ENCODE measurements at places on chromosomes 11 and 22.

DNA sequence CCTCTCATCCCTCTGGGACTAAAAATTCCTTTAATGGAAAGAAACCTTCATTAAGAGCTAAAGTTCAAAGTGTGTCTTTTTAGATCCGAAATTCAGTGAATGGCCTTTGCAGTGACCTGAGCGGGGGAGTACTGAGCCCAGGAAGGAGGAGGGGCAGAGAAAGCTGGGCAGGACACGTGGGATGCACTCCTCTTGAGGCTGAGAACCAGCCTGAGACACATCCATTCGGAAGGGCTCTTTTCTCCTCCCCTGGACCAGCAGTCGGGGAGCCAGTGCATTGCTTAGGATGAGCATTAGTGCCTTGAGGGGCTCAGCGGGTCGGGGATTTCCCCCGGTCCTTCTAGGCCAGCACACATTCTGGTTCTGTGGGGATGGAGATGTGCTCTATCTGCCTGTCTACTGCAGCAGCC is 258.9 kb upstream of the B3GAT1 start:
- DNase-seq, result no peak

DNA sequence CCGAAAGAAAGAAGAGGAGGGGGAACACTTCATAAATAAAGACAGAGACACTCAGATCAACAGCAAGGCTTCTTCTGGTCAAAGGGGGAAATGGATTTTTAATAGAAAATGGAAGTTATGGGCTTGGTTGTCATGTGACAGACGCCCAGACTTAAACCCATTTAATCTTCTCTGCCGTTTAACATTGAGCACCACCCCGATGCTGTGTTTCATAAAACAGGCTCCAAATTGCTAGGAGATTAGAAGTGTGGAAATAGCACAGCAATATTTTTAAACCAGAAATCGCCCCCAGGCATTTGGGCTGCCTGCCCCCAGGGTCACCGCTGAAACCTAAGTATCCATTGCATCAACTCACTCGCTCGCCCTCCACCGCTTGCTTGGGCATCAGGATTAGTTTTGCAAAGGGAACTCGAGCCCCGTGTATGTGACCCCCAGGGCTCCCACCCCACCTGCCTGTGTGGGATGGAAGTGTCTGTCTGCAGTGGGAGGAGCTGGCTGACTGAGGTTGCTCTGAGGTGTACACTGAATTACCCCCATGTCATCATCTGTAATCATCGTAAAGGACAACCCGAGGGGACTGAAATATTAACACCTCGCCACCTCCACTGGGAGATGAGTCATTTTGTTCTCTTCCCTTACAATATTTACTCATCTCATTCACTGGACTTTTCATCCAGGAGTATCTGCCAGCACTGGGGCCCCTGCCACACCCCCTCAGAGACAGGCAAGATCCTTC is 10.7 kb downstream of the DSCAML1 start:
- no peak for DNase-seq

DNA sequence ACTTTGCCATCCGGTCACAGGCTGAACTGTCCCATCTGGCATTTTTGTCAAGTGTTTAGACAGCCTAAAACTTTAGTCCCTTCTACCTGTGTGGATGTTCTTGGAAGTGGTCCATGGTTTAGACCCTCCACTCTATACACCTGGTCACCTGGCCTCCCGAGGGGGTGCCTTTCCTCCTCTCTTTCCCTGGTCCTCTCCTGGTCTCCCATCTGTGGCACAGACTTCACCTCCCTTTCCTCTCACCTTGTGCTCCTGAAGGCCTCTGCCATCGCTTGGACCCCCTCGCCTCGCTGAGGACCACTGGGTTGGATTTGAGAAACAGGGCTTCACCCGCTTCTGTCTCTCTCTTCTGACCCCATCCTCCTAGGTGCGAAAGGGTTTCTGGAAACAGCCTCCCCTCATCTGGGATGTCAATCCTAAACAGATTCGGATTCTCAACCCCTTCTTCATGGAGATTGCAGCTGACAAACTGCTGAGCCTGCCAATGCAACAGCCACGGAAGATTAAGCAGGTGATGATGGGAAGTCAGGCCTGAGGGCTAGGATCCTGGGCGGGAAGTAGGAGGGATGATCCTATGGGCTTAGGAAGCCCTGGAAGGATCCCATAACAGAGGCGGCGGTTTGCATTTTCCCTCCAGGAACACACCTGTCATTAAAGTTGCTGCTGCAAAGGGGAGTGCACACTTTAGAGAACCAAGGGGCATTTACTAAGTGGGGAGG is 53.6 kb downstream of the ST3GAL4 start:
- no peak for DNase-seq

GRCh38 chr11:98710986-98711385 is 309.8 kb upstream of the CNTN5 start:
- DNase-seq, result no peak

GRCh38 chr11:6321961-6322362 is 1.7 kb upstream of the CAVIN3 start:
- DNase-seq, result no peak

DNA sequence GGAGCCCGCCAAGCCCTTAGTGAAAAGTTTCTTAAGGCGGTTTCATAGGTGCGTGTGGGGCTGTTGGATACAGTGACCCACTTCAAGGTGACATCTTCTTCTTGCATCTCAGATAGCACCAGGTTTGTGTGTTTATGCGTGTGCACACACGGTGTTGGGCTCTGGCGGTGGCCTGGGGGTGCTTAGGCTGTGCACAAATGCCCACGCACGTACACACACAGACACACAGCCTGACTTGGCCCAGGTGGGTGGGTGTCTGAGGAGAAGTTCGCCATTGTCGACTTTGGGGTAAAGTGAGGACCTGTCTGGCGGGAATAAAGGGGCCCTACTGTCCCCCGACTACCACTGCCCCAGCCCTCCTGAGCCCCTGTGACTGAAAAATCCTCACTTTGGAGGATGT is 103.8 kb downstream of the KCNQ1 start:
- no peak for DNase-seq

- DNase-seq, result no peak
Observed at GRCh38 chr11:10857459-10857708, 469 bp downstream of the ZBED5 start.

GRCh38 chr11:17734418-17734911 is at the start of gene KCNC1:
TSS of gene KCNC1 (plus strand) at chr11:17734781. CDS start at chr11:17736003, 1,222 bp downstream.
- DNase-seq, result no peak

GRCh38 chr11:58023435-58023931 is at the start of gene OR9Q1:
TSS of gene OR9Q1 (plus strand) at chr11:58023881. CDS start at chr11:58179445, 155,564 bp downstream.
- peak; percentile 33 for DNase-seq

DNA sequence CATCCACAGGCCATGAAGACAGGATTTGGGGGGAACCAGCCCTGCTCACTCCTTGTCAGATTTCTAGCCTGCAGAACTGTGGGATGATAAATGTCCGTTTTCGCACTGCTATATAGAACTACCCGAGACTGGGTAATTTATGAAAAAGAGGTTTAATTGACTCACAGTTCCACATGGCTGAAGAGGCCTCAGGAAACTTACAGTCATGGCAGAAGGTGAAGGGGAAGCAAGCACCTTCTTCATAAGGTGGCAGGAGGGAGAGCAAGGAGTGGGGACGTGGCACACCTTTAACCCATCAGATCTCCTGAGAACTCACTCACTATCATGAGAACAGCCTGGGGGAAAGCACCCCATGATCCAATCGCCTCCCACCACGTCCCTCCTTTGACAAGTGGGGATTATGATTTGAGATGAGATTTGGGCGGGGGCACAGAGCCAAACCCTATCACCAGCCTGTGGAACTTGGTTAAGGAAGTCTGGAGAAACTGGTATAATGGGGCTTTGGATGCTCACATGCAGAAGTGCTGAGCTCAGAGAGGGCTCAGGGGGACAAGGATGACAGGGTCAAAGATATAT is 50.7 kb downstream of the MYEOV start:
- no peak for DNase-seq
